KG1 (cell line): ENCODE measurements at places on chromosomes 2 and 18.

- no peak for DNase-seq
Observed at GRCh38 chr2:10399358-10399757, 48.8 kb downstream of the ODC1 start.

- no peak for DNase-seq
Observed at GRCh38 chr2:1801541-1801940, 57.2 kb upstream of the PXDN start.

GRCh38 chr2:36425608-36426355 is 70.2 kb downstream of the CRIM1 start:
- no peak for DNase-seq

DNA sequence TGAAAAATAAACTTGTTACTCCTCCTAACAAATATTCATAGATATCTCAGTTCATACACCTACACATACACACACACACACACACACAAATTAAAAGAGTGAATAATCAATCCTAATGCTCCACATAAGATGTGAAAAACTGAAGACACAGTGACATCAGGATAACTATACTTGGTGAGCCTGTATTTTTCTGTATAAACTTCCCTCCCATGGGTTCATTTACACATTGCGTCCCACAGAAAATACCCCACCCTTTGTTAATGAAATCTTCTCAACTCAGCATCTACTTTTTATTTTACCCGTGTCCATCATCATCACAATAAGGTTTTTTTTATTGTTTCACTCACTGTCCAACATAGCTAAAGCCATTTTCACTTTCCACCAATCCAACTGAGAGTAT is 60.4 kb downstream of the CD226 start:
- DNase-seq: no peak

DNA sequence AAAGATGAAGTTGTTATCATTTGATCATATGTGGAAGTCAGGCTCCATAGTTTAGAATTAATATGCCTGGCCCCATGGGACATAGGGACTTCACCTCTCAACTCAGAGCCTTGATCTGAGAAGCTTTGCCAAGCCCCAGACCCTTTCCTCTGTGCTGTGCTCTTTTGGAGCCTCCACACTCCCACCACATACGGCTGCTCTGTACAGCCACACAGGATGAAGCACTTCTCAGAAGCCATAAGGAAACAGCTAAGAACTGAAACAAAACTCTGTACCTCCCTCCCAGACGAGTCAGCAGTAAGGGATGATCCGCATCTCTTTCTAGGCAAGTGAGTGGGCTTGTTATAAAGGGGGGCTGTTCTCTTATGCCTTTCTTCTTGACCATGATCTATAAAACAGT is 66.5 kb downstream of the CAB39 start:
- no peak for DNase-seq

- no peak for DNase-seq
Observed at GRCh38 chr2:231139796-231140195, 15.0 kb upstream of the HTR2B start.

GRCh38 chr2:163155279-163155883 is 316.8 kb upstream of the KCNH7 start:
- peak; percentile 9 for DNase-seq

DNA sequence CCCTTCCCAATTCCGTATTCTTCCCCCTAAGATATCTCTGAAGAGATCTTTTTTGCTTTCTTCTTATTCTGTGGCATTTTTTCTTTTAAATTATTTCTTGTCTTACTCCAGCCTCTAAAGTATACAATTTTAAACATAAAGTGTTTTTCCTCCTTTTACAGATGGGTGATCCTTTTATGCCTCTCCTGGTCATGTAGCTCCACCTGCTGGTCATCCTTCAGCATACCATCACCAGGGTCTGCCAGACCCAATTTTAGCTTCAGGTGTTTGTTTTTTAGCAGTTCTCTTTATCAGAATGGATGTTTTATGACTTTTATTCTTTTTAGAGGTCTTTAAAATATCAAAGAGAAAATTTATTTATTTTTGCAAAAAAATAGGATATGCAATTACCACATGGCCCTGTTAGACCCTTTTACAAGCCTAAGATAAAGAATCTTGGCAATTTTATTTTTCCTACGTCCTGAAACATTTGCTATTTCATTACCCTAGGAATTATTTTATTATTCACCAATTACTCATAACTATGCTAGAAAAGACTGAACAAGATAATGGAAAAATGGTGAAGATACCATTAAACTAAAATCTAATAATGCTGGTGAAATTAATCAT is 55.5 kb downstream of the PIGN start:
- DNase-seq: peak; percentile 32
